ENCODE measurements at places on chromosomes 11 and 22.

- no peak for DNase-seq
Measured at GRCh38 chr11:46930089-46930488, 6.5 kb upstream of the CSTPP1 start.

DNA sequence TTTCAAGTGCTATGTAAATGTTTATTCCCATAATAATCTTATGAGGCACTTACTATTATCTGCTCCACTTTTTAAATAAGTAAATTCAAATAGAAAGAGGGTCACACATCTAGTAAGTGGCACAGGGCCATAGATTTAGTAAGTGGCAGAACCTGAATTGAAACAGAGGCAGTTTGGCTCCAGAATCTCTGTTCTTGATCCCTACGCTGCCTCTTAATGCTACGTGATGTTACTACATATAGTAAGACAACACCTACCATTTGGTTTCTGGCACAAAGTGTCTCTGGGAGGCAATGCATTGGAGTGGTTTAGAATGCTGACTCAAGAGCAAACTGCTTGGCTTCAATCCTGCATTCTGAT, 1018.3 kb downstream of the DLG2 start:
- DNase-seq = no peak

DNA sequence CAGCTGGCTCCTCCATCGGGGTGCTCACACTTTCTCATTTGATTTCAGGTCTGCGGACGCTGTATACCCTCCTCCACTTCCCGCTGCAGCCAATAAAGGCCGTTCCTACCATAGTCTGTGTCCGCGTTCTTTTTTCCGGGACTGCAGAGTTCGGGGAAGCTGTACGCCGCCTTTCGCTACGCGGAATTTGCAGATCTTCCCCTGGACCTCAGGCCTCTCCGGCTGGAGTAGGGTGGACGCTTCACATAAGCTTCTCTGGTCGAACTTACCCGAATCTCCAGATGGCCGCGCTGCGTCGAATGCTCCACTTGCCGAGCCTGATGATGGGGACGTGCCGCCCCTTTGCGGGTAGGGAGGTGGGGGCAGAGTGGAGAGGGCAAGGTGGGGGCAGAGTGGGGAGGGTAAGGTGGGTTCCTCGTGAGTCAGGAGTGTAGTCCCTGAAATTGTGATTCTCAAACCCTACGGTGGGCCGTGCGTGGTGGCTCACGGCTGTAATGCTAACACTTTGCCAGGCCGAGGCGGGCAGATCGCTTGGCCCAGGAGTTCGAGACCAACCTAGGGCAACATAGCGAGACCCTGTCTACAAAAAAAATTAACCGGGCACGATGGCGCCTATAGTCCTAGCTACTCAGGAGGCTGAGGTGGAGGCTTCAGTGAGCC, 617 bp downstream of the CSKMT start:
- DNase-seq = no peak

DNA sequence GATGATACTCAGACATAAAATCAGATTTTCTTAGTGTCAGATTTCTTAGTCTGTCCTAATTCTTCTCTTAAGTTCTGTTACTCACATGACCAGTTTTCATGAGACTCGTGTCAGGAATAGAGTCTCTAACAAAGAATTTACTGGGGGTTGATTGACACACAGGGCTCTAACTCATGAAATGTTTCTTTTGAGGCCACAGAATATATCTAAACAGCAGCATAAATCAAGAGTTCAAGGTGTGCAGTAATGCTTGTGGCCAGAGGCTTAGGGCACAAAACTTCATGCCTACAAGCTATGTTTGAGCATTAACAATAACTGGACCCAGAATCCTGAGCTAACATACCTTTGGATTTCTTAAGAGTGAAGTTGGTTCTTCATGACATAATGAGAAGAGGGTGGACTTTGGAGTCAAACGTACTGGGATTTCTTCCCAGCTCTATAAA, 237.2 kb downstream of the DDX10 start:
- no peak for DNase-seq

All from GOT3 (cell line).